ENCODE measurements at places on chromosomes 6 and 20. TPM values are rescaled to one million over a fixed set of nuclear protein-coding genes. Genes with fewer than 3 reads are reported as not detected.

PNLDC1 gene
- 0.10 TPM for total RNA-seq

RAD21L1 gene
- total RNA-seq: 0.10 TPM

PI3 gene
- total RNA-seq: not detected

NPBWR2 gene
- total RNA-seq: not detected

SLC35F1 gene
- not detected for total RNA-seq

SLC32A1 gene
- 0.21 TPM for total RNA-seq

SEMG1 gene
- total RNA-seq: not detected

CAP2 gene
- 0.10 TPM for total RNA-seq

QRSL1 gene
- total RNA-seq: 12.5 TPM

DZANK1 gene
- 0.84 TPM for total RNA-seq

CD24 gene
- total RNA-seq: 2.4 TPM

PPP1R16B gene
- 72.4 TPM for total RNA-seq

EYA4 gene
- total RNA-seq: not detected

GRIK2 gene
- total RNA-seq: not detected

ARG1 gene
- not detected for total RNA-seq

CST4 gene
- not detected for total RNA-seq

SLPI gene
- 0.63 TPM for total RNA-seq

RTEL1 gene
- total RNA-seq: 5.7 TPM

GLP1R gene
- total RNA-seq: 0.10 TPM

CCDC170 gene
- total RNA-seq: 1.2 TPM

BACH2 gene
- total RNA-seq: 37.6 TPM

KIAA1755 gene
- total RNA-seq: 0.10 TPM

C4A gene
- total RNA-seq: 0.94 TPM

AKAP12 gene
- 0.31 TPM for total RNA-seq
